ENCODE measurements at places on chromosomes 1 and 21.

DNA sequence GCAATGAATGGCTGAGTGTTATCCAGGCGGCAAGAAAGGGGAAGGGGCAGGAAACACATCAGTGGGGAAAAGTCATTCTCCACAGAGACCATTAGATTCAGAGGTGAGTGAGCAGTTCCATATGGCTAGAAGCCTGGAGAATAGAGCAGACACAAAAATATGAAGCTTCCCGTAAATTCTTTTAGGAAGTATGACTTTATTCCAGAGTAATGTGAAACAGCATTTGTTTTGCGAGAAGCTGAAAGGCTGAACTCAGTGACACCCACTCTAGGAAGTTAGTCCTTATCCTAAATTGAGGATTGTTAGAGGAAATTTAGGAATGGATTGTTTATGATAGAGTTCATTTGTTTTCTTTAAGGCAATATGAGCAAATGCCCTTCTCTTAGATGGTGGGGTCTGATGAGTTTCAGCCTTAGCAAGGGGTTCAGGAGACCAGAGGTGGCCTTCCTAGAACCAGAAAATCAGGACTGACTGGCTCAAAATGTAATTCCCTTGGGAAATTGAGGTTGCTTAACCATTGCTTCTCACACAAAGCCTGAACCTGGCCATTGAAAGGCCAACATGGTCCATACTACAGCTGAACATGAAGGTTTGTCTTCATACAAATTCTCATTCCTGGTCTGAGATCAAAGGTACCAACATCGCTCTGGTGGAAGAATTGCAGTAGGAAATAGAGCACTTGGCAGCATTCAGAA, 167.5 kb downstream of the TPR start:
- DNase-seq: no peak

DNA sequence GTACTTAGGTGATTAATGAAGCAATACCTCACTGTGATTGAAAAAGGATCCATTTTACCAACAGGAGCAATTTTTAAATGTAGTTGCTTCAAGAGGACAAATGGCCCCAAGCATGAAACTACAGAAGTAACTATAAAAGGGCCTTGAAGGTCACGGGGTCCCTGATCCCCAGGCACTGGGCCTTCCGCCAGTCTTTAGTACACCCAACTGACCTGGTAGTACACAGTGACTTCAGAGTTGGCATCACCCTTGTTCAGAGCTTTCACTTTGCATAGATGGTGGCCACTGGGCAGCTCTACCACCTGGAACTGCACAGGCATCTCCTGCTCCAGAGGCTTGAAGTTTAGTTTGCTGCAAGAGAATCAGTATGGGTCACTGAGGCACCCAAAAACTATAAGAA, 84.3 kb downstream of the NRDC start:
- no peak for DNase-seq

GRCh38 chr1:201424146-201424545, 2.6 kb upstream of the TNNI1 start:
- no peak for DNase-seq

GRCh38 chr21:36606287-36606982, 92.5 kb upstream of the SIM2 start:
- DNase-seq: no peak

DNA sequence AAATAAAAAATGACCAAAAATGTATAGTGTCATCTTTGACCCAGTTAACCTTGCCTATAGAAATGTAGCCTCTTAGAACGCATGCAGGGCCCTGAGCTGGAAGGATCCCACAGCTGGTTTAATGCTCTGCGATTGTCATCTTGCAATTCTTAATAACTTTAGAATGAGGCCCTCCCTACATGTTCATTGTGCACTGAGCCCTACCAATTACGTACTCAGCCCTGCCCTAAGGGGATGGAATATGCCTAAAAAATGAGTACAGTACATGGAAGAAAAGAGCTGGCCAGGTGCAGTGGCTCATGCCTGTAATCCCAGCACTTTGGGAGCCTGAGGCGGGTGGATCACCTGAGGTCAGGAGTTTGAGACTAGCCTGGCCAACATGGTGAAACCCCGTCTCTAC, 57.8 kb upstream of the BCAR3 start:
- DNase-seq: no peak

DNA sequence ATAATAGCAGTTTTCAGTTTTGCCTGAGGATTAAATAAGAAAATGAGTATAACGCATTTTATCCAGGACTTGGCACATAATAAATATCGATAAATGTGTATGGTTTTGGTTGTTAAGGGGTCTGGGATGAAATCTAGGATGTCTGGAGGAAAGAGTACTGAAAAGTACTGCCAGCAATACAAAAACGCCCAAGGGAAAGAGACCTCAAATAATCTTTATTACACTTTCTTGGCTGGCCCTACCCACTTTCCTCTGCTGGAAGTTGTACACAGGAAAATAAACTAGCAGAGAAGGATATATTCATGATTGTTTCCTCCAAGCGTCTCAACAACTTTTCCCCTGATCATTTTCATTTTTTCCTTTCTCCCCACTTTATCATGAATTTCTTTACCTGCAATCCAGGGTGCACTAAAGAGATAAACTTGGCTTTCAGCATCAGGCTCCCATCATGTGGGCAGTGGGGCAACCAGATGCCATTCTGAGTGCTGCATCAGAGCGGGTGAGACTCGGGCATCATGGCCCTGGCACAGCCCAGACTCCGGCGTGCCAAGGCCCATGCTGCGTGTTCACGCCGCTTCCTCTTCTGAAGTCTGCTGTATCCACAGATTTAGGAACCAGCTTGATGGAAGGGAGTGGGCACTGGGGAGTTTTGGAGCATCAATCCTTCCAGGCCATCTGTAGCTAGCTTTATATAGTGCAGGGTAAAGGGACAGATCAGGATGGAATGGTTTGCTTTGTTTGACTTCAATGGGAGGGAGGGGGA, 35.8 kb upstream of the PLXNA2 start:
- DNase-seq: no peak

GRCh38 chr1:89100412-89100811, 25.5 kb downstream of the GBP2 start:
- no peak for DNase-seq

DNA sequence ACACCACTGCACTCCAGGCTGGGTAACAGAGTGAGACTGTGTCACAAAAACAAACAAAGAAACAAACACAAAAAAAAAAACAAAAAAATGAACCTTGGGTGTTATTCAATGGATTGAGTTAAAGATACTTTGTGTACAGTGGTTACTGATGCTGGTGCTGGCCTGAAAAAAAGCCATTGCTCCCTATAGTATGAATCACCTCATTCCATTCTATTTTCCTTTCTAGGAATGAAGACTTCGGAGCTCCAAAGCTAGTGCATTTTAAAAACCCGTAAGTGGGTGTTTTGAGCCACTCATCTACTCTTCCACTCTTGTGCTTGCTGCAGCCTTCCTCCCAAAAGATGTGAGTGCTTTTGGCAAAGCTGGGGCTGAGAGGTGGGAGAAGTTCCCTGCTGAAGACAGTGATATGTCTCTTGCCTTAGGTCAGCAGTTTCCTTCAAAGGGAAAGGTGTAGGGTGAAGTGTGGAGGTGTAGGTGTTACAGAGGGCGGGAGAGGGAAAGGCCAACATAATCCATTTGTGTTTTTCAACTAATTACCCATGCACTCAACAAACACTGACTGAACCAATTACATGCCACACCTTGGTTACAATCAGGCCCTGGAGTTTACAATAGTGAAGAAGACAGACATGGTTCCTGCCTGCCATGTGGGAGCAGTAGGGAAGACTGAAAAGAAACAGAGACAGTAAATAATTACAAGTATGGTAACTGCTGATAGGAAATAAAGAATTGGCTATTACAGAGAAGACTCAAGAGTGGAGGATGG, 55.0 kb upstream of the SERBP1 start:
- no peak for DNase-seq

DNA sequence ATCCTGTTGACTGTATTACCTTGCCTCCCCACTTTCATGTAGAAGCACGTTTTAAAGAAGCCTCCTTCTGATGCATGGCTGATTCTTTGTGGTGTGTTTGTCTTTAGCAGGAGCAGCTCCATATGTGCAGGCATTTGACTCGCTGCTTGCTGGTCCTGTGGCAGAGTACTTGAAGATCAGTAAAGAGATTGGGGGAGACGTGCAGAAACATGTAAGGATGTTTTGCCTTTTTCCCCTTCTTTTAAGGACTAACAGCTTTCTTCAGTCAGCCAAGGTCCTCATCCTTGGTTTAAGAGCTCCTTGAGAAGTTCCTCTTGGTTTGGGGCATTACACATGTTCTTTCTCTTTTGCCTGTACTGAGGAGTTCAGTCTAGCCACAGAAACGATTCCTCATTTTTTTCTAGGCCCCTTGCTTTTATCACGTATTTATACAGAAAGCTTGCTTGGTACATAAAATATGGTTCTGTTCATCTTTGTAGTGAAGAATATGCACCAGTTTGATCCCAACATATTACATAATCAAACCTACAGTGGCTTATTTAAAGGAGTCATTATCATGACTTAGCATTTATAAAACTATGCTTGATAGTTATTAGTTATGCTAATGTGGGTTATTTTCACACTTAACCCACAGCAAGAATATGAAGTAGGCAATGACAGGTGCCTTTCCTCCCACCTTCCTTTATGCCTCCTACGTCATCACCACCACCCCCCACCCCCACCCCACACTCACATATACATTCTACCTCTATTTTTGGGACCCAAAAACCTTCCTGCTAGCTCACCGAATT, 19.6 kb downstream of the CAP1 start:
- DNase-seq: no peak

GRCh38 chr1:107964336-107965109, 457 bp downstream of the VAV3 start:
- no peak for DNase-seq

DNA sequence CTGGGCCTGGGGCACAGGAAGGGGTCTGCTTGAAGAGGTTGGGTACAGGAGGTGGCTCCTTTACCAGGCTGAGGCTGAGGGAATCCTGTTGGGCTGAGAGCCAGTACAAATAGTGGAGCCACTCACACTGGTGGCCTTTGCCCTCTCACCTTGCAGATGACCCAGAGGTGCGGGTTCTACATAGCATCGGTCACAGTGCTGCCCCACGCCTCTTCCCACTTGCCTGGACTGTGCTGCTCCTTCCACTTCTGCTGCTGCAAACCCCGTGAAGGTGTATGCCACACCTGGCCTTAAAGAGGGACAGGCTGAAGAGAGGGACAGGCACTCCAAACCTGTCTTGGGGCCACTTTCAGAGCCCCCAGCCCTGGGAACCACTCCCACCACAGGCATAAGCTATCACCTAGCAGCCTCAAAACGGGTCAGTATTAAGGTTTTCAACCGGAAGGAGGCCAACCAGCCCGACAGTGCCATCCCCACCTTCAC, 1.8 kb upstream of the SLC50A1 start:
- no peak for DNase-seq

GRCh38 chr1:24899581-24900485, 30.2 kb downstream of the RUNX3 start:
- no peak for DNase-seq

DNA sequence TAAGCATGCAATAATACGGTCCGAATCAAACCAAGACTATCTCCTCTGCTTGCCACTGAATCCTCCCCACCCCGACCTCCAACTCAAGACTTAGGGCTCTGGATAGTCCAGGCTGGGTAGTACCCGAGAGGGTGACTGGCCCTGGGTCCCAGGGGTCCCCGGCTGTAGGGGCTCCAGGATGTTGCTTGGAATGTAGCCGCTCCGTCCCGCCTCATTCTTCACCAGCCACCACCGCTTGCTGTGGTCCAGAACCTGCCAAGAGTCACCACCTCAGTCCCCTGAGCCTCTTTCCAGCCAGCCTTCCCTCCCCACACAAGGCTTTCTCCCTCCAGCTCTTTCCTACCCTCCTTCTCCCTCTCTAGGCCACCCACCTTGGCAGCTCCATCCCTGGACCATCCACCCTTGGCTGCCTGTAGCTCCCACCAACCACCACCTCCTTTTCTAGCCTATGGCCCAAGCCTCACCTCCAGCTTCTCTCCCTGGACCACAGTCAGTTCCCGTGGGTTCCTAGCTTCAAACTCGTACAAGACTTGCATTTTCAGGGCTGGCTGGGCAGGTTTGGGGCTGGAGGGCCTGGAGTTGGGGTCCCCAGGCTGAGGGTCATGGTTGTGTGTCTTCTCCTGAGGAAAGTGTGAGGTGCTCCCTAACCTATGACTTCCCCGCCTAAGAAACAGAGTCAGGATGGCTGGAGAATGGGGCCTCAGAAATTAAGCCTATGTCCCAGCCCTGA, 10.9 kb upstream of the GSTM3 start:
- DNase-seq: no peak

DNA sequence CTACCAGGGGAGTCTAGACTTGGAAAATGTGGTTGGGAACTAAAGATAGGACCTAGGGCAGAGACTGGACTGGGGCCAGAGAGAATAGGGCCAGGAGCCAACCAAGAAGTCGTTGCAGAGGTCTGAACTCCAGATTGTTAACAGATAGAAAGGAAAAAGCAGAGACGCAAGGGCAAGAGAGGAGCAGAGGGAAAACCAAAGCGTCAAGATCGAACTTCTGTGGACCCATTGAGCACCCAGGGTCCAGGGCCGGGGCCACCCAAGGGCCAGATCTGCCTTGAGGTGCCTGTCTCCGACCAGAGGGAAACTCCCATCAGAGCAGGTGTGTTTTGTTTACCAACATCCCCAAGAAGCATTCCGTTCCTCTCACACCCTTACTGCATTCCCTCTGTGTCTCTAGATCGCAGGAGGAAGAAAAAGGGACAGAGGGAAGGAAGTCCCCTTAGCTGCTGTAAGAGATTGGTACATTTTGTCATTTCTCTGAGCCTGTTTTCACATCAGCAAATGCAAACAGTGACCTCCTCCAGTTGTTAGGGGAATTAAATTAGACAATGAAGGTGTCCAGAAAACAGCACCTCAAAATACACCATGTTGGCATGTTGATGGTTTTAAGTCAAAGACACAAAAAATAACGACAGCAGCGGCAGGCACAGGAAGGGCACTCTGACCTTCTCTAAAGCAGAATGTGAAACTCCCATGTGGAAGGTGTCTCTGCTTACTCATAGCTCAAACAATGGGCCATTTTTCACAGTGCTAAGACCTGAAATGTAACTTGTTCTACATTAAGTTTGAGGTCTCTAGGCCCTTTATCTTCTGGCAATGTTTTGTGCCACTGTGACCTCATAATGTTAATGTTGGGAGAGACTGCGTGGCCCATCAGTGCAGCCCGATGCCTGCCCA, 105.8 kb upstream of the RAB4A start:
- DNase-seq: no peak

- DNase-seq: no peak
Observed at GRCh38 chr1:196005426-196005825, 602.8 kb downstream of the KCNT2 start.

DNA sequence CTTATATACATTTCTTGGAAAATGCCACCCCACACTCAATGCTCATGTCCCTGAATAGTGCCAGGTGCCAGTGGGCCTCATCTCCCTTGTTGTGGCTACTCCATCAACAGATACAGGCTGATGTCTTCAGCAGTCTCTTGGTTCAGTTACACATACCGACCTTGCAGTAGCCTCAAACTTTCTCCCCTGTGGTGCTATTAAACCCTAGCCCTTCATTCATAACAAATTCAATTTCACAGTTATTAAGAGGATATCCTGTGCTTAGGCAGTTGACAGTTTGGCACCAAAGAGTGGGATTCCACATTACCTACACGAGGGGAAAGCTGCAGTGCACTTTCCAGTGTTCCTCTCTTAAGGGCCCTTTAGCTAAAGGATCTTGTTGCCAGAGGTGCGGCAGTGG, 35.9 kb upstream of the CAMK1G start:
- DNase-seq: no peak

GRCh38 chr21:45055861-45056260, 18.5 kb upstream of the ADARB1 start:
- DNase-seq: no peak
